ENCODE measurements at places on chromosomes 16 and 17.

GRCh38 chr16:5761592-5761991 lies 664.0 kb upstream of the EEF2KMT start:
- no peak for ATAC-seq

- ATAC-seq, result no peak
These were observed 17.6 kb downstream of the RCVRN start for GRCh38 chr17:9887508-9887907.

GRCh38 chr17:78966910-78967600 lies 12.7 kb downstream of the LGALS3BP start:
- ATAC-seq, result no peak

- ATAC-seq, result no peak
These were observed 14.1 kb downstream of the TMC5 start for GRCh38 chr16:19431636-19432340.

GRCh38 chr16:80263181-80263823 lies 277.5 kb upstream of the DYNLRB2 start:
- ATAC-seq, result no peak

GRCh38 chr17:16820161-16820877 lies 130.3 kb downstream of the CCDC144A start:
- no peak for ATAC-seq

DNA sequence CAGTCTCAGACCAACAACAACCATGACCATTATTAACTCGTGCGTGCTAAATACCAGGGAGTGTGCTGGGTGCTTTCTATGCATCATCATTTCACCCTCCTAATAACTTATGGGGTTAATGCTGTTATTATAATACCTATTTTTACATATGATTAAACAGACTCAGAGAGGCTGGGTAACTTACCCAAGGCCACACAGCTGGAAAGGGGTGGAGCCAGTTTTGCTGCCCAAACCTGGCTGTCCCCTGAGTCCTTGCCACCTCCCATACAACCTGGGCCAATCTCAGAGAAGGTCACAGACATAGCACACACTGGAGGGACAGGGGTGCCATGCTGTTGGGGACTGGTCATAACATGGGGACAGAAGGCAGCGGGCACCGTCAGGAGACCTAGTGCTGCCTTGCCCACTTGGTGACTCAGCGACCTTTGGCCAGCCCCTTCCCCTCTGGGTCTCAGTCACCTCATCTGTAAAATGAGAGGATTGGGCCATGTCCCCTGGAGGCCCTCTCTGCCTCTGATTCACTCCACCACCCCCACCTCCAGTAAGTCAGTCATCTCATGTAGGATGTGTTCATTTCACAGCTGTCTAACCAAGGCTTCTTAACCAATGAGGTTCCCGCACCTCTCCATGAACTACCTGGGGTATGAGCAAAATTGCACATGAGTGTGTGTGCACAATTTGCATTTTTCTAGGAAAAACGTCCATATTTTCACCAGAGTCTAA lies 11.4 kb upstream of the FADS6 start:
- ATAC-seq, result no peak

DNA sequence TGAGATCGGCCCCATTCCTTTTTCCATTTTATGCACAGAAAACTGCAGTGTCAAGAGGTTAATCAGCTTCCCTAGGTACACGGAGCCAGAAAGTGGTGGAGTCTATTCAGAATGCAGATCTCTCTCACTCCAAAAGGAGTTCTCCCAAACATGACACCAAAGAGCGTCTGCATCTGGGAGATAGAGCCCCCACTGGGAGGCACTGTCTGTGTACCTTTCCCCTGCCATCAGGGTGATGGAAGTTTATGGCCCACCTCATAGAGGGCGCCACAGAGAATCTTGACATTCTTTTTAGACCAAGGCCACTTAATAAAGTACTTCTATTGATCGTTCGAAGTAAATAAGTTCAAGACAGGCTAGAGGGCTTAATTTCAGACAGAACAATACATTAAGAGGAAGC lies 493.7 kb upstream of the ERCC4 start:
- ATAC-seq, result no peak

- peak; percentile 38 for ATAC-seq
These were observed 316.9 kb downstream of the HAPSTR1 start for GRCh38 chr16:9408297-9408878.

GRCh38 chr17:3754458-3755334 lies 31.0 kb downstream of the HASPIN start:
- ATAC-seq, result peak; percentile 80

DNA sequence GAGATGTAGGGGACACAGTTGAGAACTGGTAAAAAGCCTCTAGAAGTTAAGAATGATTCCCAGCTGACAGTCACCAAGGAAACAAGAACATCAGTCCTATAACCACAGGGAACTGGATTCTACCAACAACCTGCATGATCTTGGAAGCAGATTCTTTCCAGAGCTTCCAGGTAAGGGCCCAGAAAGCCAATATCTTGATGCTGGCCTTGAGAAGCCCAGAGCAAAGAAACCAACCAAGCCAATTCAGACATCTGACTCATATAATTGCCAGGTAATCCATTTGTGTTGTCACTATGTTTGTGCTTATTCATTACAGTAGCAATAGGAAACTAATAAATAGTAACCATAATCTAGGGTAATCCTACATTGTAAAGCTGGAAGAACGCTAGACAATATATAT lies 81.6 kb downstream of the CACNG1 start:
- peak; percentile 11 for ATAC-seq

DNA sequence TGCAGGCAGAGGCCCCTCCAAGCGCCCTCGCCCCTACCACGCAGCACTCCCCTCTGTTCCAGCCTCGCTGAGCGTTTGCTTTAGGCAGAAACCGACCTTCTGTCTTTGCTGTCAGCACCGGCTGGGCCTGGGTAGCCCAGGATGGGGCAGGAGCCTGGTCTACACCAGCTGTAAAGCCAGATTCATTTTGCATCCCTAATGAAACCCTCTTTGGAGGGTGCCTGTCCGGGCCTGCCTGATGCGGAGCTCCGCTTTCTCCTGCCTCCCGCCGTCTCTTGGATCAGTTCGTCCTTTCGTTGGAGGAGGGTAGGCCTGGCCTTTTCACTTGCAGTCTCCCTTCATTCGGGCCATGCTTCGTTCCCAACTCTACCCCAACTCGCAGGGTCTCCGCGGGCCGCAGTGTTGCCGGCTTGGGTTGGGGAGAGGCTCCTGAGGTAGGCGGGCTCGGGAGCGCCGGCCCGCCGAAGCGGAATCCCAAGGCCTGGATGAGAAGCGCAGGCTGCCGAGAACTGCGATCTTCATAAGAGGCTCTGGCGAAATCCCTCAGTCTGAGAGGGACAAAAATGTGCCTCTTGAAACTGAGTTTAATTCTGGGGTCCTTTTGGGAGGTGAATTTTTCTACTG lies 4.8 kb upstream of the HOXB8 start:
- ATAC-seq, result peak; percentile 18

GRCh38 chr17:61465550-61466237 lies 13.5 kb downstream of the TBX4 start:
- ATAC-seq, result no peak

DNA sequence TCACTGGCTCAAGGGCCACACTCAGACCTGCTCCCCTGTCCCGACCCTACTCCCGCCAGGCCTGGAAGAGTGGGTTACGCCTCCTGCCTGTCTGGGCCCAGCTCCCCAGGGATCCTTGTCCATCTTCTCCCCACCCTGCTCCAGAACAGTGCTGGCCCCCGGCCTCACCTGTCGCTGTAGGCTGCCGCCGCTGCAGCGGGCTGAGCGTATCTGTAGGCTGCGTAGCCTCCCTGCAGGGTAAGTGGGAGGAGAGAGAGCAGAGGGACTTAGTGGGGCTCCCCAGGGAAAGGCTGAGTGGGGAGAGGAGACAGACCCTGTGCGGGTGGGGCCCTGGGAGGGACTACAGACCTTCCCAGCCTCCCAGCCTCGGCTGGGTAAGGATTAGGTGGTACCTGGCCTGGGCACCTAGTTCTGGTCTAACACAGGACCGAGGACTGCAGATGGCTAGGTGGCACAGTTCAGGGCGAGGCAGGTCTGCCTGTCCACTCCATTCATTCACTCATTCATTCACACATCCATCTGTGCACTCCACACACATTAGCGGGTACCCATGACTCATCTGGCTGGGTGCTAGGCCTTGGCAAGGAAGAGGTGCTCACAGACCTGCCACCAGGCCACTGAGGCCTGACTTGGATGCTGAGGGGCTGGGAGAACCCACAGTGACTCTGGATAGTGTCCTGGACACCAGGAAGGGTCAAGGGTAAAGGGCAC lies 20.9 kb downstream of the ENGASE start:
- ATAC-seq, result no peak

DNA sequence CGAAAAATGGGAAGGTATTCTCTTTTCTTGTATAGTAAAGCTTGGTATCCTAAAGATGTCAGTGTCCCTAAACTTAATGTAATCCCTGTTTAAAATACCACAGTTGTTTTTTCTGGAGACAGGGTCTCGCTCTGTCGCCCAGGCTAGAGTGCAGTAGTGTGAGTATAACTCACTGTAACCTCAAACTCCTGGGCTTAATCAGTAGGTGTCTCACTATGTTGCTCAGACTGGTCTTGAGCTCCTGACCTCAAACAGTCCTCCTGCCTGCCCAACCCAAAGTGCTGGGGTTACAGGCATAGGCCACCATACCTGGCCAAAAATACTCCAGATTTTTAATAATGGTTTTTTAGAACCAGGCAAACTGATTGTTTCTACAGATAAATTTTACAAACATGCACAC lies 8.2 kb downstream of the DCAF7 start:
- no peak for ATAC-seq

DNA sequence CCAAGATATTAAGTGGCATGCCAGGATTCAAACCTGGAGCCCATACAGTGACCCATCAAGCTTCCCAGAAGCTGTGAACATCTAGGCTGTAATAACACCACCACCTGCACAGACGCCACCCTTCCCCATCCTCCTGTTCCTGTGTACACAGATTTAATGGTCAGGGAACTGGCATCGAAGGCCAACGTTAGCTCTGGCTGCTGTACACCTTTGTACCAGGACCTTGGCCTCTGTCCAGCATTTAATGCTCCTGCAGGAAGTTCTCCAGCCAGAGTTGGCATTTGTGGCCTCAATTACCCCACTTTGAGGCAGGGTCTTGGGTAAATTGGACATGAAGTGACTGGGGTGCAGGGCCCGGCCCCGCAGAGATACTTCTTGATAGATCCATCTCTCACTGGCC lies 49.3 kb downstream of the SCNN1B start:
- ATAC-seq, result no peak

DNA sequence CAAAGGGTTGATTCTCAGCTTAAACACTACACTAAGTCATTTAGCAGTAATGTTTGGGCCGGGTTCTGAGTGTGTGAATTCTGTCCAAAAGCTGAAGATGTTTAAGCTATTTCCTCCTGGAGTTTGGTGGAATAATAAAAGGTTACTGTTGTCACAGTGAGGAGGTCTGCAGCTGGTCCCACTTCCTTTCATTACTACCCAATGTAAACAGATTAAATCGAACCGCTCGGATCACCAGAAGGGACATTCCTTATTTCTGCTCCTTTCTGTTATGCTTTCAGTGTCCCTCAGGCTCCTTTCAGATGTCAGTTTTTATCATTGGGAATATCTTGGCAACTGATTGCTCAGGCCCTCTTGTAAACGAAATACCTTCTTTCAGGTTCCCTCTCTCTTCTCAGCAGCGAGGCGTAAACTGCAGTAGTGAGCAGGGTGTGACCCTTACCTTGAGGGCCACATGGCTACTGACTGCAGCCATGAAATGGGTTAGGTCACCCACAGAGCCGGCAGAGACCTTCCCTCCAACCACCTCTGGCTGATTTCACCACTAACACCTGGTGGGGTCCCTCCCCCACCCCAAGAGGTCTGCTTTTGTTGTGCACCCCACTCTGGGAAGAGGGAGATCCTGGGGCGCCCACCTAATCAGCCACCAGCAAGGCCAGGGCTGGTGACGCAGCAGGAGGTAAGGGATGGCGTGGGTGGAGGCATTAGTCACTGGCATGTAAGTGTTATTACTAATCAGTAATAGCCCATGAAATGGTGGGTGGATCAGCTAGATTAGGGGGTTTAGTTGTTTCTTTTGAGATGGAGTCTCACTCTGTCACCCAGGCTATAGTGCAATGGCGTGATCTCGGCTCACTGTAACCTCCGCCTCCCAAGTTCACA lies 117.6 kb downstream of the VPS53 start:
- no peak for ATAC-seq

DNA sequence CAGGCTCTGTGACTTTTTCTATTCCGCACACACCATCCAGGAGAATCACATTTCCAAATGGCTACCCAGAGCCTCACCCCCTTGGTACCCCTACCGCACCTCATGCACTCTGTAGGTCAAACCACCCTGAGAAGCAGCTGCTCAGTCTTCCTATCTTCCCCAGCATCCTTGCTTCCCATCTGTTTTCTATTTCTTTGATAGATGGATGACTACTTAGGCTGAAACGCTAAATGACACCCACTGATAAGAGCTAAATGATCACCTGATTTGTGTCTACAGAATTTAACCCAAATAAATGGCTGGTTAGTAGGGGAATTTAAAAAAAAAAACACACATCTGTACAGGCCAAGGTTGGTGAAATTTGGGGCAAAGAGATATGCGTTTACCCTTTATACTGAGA lies 17.6 kb upstream of the COX10 start:
- ATAC-seq, result no peak

GRCh38 chr17:34776456-34777443 lies 184.5 kb downstream of the CCT6B start:
- ATAC-seq, result peak; percentile 29

GRCh38 chr16:88790312-88791211 lies 5.5 kb upstream of the PIEZO1 start:
- ATAC-seq, result no peak

- ATAC-seq, result no peak
These were observed 3.5 kb upstream of the LCMT1 start for GRCh38 chr16:25108054-25108453.

GRCh38 chr16:28846933-28847273 lies 755 bp upstream of the TUFM start:
- ATAC-seq, result peak; percentile 2

- ATAC-seq, result no peak
These were observed 15.1 kb upstream of the FOXJ1 start for GRCh38 chr17:76155988-76156661.

DNA sequence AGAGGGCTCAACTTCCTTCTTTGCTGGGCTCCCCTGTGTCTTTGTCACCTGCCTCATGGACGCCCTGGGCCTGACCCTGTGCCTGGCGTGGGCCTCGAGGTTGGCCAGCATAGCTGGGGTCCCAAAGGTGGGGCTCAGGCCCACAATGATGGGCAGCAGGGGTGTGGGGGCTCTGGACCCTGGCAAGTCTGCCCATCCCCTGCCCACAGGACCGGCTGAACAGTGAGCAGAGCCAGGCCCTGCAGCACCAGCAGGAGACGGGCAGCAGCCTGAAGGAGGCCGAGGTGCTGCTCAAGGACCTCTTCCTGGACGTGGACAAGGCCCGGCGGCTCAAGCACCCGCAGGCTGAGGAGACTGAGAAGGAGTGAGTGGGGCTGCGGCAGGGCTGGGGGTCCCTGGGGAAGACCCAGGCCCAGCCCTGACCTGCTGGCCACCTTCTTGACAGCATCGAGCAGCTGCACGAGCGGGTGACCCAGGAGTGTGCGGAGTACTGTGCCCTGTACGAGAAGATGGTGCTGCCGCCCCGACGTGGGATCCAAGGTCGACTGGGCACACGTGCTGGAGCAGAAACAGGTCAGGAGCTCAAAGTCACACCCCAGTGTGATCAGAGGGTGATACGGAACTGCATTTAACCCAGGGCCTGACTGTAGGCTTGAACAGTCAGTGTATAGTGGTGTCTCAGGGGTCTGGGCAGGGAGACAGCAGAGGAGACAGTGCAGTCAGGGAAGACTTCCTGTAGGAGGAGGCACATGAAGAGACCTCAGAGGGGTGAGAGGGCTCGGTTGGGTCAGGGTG lies 3.8 kb downstream of the EVPLL start:
- no peak for ATAC-seq

GRCh38 chr17:6574687-6575595 lies 18.6 kb upstream of the PITPNM3 start:
- ATAC-seq, result peak; percentile 55
